ENCODE measurements at places on chromosomes 6 and 20.

GRCh38 chr20:35826397-35826998 is 54.7 kb downstream of the PHF20 start:
- DNase-seq = no peak
- no peaks in the 10 kb centered on the region for H3K27me3 ChIP-seq
- H3K36me3 ChIP-seq = peaks cover 10% of the 10 kb centered on the region
- no peak overlapping the region for H3K4me3 ChIP-seq
- no peak overlapping the region for H3K27ac ChIP-seq
- H3K4me1 ChIP-seq = no peaks in the 10 kb centered on the region

DNA sequence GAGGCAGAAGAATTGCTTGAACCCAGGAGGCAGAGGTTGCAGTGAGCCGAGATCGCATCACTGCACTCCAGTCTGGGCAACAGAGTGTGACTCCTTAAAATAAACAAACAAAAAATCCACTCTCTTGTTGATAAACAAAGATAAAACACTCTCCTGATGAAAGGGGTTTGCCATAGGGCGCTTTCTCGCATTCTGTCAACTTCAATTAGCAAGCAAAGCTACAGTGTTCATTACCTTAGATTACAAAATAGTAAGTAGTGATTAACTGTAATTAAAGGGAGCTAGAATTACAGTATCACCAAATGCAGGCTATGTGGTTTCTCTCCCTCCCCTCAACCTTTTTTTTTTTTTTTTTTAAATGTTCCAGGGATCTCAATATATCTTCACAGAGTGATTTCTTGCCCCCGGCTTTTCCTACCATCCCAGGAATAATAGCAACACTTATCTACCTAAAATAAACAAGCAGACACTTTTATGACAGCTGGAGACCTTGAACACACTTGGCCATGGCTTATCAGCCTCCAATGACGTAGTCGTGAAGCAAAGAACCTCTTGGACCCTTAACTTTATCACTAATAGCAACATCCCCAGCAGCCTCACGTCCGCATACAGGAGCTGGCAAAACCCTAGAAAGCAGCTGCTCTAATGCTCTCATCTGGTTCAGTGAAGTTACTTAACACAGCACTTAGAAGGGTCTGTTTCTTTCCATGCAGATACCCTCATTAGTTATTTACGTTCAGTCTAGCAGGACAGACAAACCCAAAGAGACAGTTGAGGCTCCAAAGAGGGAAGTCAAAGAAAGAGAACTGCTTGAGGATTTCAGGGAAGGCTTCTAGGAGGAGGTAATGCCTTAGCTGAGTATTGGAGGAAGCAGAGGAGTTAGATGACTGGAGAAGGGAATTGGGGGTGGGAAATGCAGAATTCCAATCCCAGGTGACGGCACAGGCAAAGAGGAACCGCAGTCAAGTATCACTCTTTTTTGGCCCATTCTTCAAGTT is 37.9 kb upstream of the NEDD9 start:
- no peaks in the 10 kb centered on the region for H3K36me3 ChIP-seq
- H3K27ac ChIP-seq = no peak overlapping the region
- H3K4me3 ChIP-seq = no peak overlapping the region
- no peak for DNase-seq
- H3K4me1 ChIP-seq = no peaks in the 10 kb centered on the region

- no peaks in the 10 kb centered on the region for H3K36me3 ChIP-seq
- no peak for DNase-seq
- H3K27me3 ChIP-seq = no peaks in the 10 kb centered on the region
- H3K4me1 ChIP-seq = peaks cover 12% of the 10 kb centered on the region
- H3K27ac ChIP-seq = no peak overlapping the region
Measured at GRCh38 chr6:36118550-36119107, 11.7 kb upstream of the MAPK13 start.

GRCh38 chr6:79134699-79135474 is 56.8 kb upstream of the PHIP start:
- no peaks in the 10 kb centered on the region for H3K36me3 ChIP-seq
- no peak overlapping the region for H3K4me3 ChIP-seq
- no peaks in the 10 kb centered on the region for H3K4me1 ChIP-seq

- no peaks in the 10 kb centered on the region for H3K36me3 ChIP-seq
- peaks cover 35% of the 10 kb centered on the region for H3K4me1 ChIP-seq
- no peaks in the 10 kb centered on the region for H3K27me3 ChIP-seq
- DNase-seq = no peak
- no peak overlapping the region for H3K4me3 ChIP-seq
Measured at GRCh38 chr6:96812077-96812703, 25.1 kb downstream of the GPR63 start.

DNA sequence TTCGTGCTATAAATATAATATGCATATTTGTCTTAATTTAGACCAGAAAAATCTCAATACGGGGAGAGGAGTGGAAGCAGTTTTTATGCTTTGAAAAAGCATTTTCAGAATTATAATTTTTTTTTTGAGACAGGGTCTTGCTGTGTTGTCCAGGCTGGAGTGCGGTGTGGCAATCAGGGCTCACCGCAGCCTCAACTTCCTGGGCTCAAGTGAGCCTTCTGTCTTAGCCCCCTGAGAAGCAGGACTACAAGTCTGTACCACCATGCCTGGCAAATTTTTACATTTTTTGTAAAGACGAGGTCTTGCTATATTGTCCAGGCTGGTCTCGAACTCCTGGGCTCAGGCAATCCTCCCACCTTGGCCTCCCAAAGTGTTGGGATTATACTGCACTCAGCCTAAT is 197.2 kb downstream of the FOXC1 start:
- no peaks in the 10 kb centered on the region for H3K27me3 ChIP-seq
- no peak for DNase-seq
- no peaks in the 10 kb centered on the region for H3K36me3 ChIP-seq
- H3K4me1 ChIP-seq = peaks cover 18% of the 10 kb centered on the region

GRCh38 chr20:23612396-23612795 is 6.7 kb upstream of the CST9 start:
- H3K4me1 ChIP-seq = peaks cover 6% of the 10 kb centered on the region
- H3K36me3 ChIP-seq = no peaks in the 10 kb centered on the region
- no peaks in the 10 kb centered on the region for H3K27me3 ChIP-seq
- H3K4me3 ChIP-seq = no peak overlapping the region
- no peak overlapping the region for H3K27ac ChIP-seq
- DNase-seq = no peak

- H3K4me3 ChIP-seq = no peak overlapping the region
- H3K36me3 ChIP-seq = no peaks in the 10 kb centered on the region
- H3K27ac ChIP-seq = no peak overlapping the region
- DNase-seq = no peak
- no peaks in the 10 kb centered on the region for H3K27me3 ChIP-seq
- H3K4me1 ChIP-seq = peaks cover 6% of the 10 kb centered on the region
Measured at GRCh38 chr6:12283904-12284303, 6.3 kb upstream of the EDN1 start.

DNA sequence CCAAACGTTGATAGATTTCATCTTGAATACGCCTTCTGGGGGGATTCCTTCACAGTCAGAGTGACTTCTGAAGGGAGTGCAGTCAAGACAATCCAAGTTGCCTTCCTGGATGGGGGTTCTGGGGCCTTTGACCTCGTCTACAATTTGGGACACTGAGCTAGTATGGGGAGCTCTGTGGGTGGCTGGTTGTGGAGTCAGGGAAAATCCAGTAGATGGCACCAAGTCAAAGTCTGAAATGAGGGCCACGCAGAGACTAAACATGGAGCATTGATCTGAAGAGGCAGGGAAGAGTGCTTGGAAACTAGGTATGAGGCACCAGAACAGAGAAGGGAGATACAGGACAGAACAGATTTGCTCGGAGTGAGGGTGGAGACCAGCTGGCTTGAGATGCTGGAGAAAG is 43.6 kb upstream of the CCN6 start:
- no peaks in the 10 kb centered on the region for H3K27me3 ChIP-seq
- no peak overlapping the region for H3K4me3 ChIP-seq
- no peak overlapping the region for H3K27ac ChIP-seq
- H3K36me3 ChIP-seq = no peaks in the 10 kb centered on the region
- H3K4me1 ChIP-seq = no peaks in the 10 kb centered on the region

DNA sequence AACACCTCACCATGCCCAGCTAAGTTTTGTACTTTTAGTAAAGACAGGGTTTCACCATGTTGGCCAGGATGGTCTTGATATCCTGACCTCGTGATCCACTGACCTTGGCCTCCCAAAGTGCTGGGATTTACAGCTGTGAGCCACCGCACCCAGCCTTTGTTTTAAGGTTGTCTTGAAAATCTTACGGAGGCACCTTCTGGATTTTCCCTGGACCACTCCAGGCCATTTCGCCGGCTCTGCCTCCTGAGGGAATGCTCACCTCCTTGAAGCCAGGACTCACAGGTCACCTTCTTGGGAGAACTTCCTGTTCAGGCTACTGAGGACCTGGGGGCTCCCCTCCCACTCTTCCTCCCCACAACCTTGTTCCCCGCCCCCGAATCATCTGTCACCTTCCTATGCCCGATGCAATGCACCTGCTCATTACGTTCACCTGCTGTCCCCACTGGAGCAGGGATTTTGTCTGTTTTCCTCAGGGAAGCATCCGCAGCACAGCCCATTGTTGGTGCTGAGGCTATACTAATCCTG is 19.4 kb upstream of the RAET1L start:
- no peak overlapping the region for H3K4me3 ChIP-seq
- peaks cover 22% of the 10 kb centered on the region for H3K27me3 ChIP-seq
- no peaks in the 10 kb centered on the region for H3K36me3 ChIP-seq
- no peak for DNase-seq
- H3K4me1 ChIP-seq = no peaks in the 10 kb centered on the region
- H3K27ac ChIP-seq = no peak overlapping the region

GRCh38 chr20:62269871-62270270 is 31.6 kb downstream of the OSBPL2 start:
- H3K36me3 ChIP-seq = peaks cover 11% of the 10 kb centered on the region
- no peak overlapping the region for H3K4me3 ChIP-seq
- no peaks in the 10 kb centered on the region for H3K27me3 ChIP-seq
- H3K27ac ChIP-seq = no peak overlapping the region
- peak; percentile 25 for DNase-seq

DNA sequence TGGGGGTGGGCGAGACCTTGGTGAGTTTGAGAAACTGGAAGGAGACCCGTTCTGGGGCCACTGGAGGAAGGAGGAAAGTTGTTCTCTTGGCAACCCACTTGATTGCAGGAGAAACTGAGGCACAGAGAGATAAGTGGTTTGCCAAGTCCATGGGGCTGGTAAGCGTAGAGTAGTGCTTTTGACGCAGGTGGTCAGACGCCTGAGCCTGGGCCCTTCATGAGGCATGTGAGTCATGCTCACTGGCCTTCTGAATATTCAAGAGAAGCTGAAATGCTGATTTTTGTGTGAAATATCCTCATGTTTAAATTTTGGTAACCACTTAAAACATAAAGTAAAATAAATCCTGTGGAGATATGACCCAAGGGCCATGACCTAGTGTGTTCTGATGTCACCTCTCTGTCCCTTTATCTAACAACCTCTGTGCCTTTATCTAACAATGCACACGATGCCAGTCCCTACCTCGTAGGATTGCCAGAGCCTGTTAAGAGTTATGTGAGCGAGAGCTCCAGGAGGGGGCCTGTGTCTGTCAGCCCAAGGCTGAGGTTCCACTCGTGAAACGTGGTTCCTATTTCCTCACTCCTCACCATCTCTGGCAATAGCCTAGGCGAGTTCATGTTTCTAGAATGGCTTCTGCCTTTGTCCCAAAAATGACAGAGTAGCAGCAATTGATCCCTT is 32.8 kb upstream of the PMEPA1 start:
- DNase-seq = no peak
- no peak overlapping the region for H3K4me3 ChIP-seq
- no peaks in the 10 kb centered on the region for H3K4me1 ChIP-seq
- H3K27me3 ChIP-seq = no peaks in the 10 kb centered on the region
- no peak overlapping the region for H3K27ac ChIP-seq

DNA sequence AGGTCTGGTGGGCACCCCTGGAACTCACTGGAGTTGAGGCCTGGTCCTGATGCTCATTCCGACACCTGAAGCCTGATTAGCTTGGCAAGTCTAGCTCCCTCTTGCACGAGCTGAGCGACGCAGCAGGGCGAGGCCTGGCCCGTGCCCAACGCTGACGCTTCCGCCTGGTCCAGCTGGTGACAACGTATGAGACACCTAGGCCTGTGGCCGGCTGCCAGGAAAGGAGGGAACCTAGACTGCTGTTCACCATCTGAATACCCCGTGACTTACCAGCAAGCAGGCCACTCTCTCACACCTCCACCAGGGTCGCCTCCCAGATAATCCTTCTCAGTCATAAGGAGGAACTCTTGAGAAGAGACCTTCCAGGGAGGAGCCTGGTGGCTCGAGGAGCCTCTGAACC is 24.5 kb downstream of the YTHDF1 start:
- H3K27ac ChIP-seq = no peak overlapping the region
- H3K36me3 ChIP-seq = peaks cover 7% of the 10 kb centered on the region

GRCh38 chr6:38502423-38502822 is 137.3 kb downstream of the BTBD9 start:
- no peaks in the 10 kb centered on the region for H3K36me3 ChIP-seq
- H3K4me3 ChIP-seq = no peak overlapping the region
- peaks cover 7% of the 10 kb centered on the region for H3K4me1 ChIP-seq
